Endothelial cell of umbilical vein (primary cell): ENCODE measurements at places on chromosomes 6 and 20. TPM values are rescaled to one million over a fixed set of nuclear protein-coding genes. Genes with fewer than 3 reads are reported as not detected.

DNMT3B gene
- polyA plus RNA-seq: 3.2 and 3.6 TPM in 2 replicates

TMC2 gene
- not detected in 2 replicates for polyA plus RNA-seq

ERVFRD-1 gene
- polyA plus RNA-seq: not detected in 2 replicates

PRSS35 gene
- polyA plus RNA-seq: not detected in 2 replicates

CDH4 gene
- 0.17 and 0.18 TPM in 2 replicates for polyA plus RNA-seq

C4A gene
- polyA plus RNA-seq: 4.4 and 5.7 TPM in 2 replicates

MRAP2 gene
- 8.3 and 8.6 TPM in 2 replicates for polyA plus RNA-seq

E2F1 gene
- polyA plus RNA-seq: 20.7 and 22.3 TPM in 2 replicates

RPP40 gene
- polyA plus RNA-seq: 6.4 and 10.2 TPM in 2 replicates

BHLHE23 gene
- polyA plus RNA-seq: not detected in 2 replicates

ASIP gene
- not detected in 2 replicates for polyA plus RNA-seq

STXBP5 gene
- 4.7 and 7.1 TPM in 2 replicates for polyA plus RNA-seq

POU5F1 gene
- polyA plus RNA-seq: 0.63 and 0.94 TPM in 2 replicates

SLC22A16 gene
- not detected in 2 replicates for polyA plus RNA-seq

RNF217 gene
- polyA plus RNA-seq: 8.2 and 8.8 TPM in 2 replicates

AHI1 gene
- polyA plus RNA-seq: 4.2 and 5.1 TPM in 2 replicates

LY6G5C gene
- polyA plus RNA-seq: 11.4 and 11.8 TPM in 2 replicates

MAPK14 gene
- polyA plus RNA-seq: 26.6 and 33.3 TPM in 2 replicates

AGER gene
- 4.6 and 5.1 TPM in 2 replicates for polyA plus RNA-seq

FKBP1A gene
- 1,861 and 1,972 TPM in 2 replicates for polyA plus RNA-seq

BMP2 gene
- 5.5 and 7.1 TPM in 2 replicates for polyA plus RNA-seq

CRISP2 gene
- not detected in 2 replicates for polyA plus RNA-seq

MYL9 gene
- polyA plus RNA-seq: 41.7 and 55.7 TPM in 2 replicates

EEF1A2 gene
- 2.7 and 2.9 TPM in 2 replicates for polyA plus RNA-seq

ERMARD gene
- 33.7 and 36.4 TPM in 2 replicates for polyA plus RNA-seq

SEC63 gene
- 10.7 and 14.8 TPM in 2 replicates for polyA plus RNA-seq

SIRPB1 gene
- polyA plus RNA-seq: 0.10 and 0.18 TPM in 2 replicates

FITM2 gene
- 4.1 and 4.4 TPM in 2 replicates for polyA plus RNA-seq

SLC35F1 gene
- not detected in 2 replicates for polyA plus RNA-seq

GPR63 gene
- 0.03 and 0.06 TPM in 2 replicates for polyA plus RNA-seq

SYNDIG1 gene
- polyA plus RNA-seq: not detected in 2 replicates

ZSCAN31 gene
- polyA plus RNA-seq: 11.0 and 12.9 TPM in 2 replicates

CENPQ gene
- 2.2 and 3.3 TPM in 2 replicates for polyA plus RNA-seq

PI3 gene
- polyA plus RNA-seq: not detected in 2 replicates

EPB41L1 gene
- 6.1 and 18.9 TPM in 2 replicates for polyA plus RNA-seq

PSORS1C2 gene
- not detected in 2 replicates for polyA plus RNA-seq

RIPOR2 gene
- polyA plus RNA-seq: 0.10 TPM in 1 of 2 replicates, not detected in the other

STMND1 gene
- polyA plus RNA-seq: not detected in 2 replicates

LPA gene
- not detected in 2 replicates for polyA plus RNA-seq

HLA-DQB1 gene
- not detected in 2 replicates for polyA plus RNA-seq

XRN2 gene
- polyA plus RNA-seq: 25.4 and 32.3 TPM in 2 replicates

TNXB gene
- polyA plus RNA-seq: 0.24 and 0.47 TPM in 2 replicates

TMEM170B gene
- 0.92 and 1.1 TPM in 2 replicates for polyA plus RNA-seq

C20orf144 gene
- polyA plus RNA-seq: 0.05 TPM in 1 of 2 replicates, not detected in the other

OSBPL2 gene
- polyA plus RNA-seq: 10.5 and 13.1 TPM in 2 replicates

HLA-DRA gene
- not detected in 2 replicates for polyA plus RNA-seq

PMEPA1 gene
- polyA plus RNA-seq: 33.2 and 53.9 TPM in 2 replicates

TRIM40 gene
- polyA plus RNA-seq: not detected in 2 replicates

PAX1 gene
- polyA plus RNA-seq: not detected in 2 replicates

RUNX2 gene
- polyA plus RNA-seq: 0.06 TPM in 1 of 2 replicates, not detected in the other

CCM2L gene
- 10.8 and 15.1 TPM in 2 replicates for polyA plus RNA-seq
